ENCODE measurements at places on chromosomes 3 and 15. TPM values are rescaled to one million over a fixed set of nuclear protein-coding genes. Genes with fewer than 3 reads are reported as not detected.
A peak's percentile ranks its signal among the peaks of the same experiment; 100 is the strongest.

DNA sequence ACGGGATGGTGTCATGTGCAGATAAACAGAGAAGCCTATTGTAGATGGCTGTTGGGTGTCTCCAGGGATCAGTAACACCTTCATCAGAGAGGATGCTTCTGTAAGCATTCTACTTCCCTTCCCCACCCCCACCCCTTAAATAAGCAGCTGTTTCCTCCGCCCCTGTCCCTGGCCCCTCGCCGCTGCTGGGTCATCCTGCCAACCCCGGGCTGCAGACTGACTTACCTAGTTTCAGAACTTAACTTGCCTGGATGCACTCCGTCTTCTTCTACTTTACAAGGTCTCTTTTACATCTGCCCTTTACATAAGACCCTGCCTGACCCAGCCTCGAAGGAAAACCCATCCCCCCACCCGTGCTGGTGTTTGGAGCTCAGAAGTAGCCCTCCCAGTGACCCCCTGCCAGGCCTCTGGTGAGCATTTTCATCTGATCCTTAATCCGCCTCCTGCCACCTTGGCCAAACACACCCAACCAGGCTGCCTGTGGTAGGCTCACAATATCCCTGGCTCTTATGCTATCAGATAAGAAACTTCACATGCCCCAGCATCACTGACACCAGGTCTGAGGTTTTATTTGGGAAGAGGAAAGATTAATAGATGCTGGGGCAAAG lies 103.0 kb upstream of the HES1 start:
- H3K4me1 ChIP-seq: no peaks in the 10 kb centered on the region
- DNase-seq: no peak
- no peaks in the 10 kb centered on the region for H3K36me3 ChIP-seq
- no peak overlapping the region for H3K4me3 ChIP-seq

- no peak overlapping the region for H3K27ac ChIP-seq
- no peak for DNase-seq
- no peaks in the 10 kb centered on the region for H3K36me3 ChIP-seq
- H3K4me1 ChIP-seq: no peaks in the 10 kb centered on the region
These were observed 11.9 kb downstream of the TLNRD1 start for GRCh38 chr15:81012588-81012987.

DNA sequence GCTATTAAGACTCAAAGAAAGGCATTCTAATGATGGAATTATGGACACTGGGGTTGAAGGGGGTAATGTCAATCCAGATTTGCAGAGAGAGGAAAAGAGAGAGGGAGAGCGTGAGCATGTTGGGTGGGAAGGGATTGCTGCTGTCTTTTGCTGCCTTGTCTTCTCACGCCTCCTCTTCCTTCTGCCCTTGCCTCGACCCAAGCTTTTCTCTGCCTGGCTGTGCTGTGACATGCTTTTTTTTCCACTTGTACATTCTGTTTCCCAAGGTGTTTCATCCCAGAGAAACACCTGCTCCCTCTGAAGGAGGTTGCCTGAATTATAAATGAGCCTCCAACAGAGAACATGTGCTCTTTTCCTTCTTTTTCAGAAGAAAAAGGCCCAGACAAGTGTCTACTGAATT lies 80.3 kb downstream of the BDH1 start:
- H3K4me1 ChIP-seq: no peaks in the 10 kb centered on the region
- peaks cover 13% of the 10 kb centered on the region for H3K27me3 ChIP-seq
- DNase-seq: no peak

GRCh38 chr3:109926376-109926775 lies 589.0 kb upstream of the DPPA4 start:
- no peaks in the 10 kb centered on the region for H3K4me1 ChIP-seq
- H3K36me3 ChIP-seq: no peaks in the 10 kb centered on the region
- DNase-seq: peak; percentile 63
- no peak overlapping the region for H3K4me3 ChIP-seq
- H3K27ac ChIP-seq: no peak overlapping the region

- no peaks in the 10 kb centered on the region for H3K4me1 ChIP-seq
- H3K4me3 ChIP-seq: no peak overlapping the region
- DNase-seq: peak; percentile 61
- no peaks in the 10 kb centered on the region for H3K36me3 ChIP-seq
- peaks cover 22% of the 10 kb centered on the region for H3K27me3 ChIP-seq
- H3K27ac ChIP-seq: no peak overlapping the region
These were observed 8.2 kb upstream of the ANKRD63 start for GRCh38 chr15:40290918-40291574.

DNA sequence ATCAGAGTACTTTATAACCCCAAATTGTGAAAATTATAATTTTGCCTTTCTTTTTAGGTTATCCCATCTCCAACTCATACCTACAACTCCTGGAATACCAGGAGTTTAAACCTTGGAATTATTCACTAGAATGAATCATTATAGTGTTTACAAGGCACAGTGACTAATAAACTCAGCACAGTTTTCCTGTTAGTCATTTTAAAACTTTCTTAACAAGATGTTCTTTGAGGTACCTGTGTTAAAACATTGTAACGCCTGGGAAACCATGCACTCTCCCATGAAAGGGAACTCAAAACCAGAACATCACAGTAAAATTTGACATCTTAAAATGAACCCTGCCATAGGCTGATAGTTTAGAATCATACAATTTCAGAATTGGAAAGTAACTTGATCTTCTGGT lies 132.4 kb upstream of the OSTN start:
- peaks cover 13% of the 10 kb centered on the region for H3K4me1 ChIP-seq
- H3K4me3 ChIP-seq: no peak overlapping the region
- peak; percentile 79 for DNase-seq
- no peaks in the 10 kb centered on the region for H3K36me3 ChIP-seq
- H3K27me3 ChIP-seq: no peaks in the 10 kb centered on the region
- H3K27ac ChIP-seq: no peak overlapping the region

SCAP gene
- 67.7 TPM for total RNA-seq

ADAMTSL3 gene
- total RNA-seq: 0.26 TPM

CFAP100 gene
- total RNA-seq: not detected
